Fibroblast of the aortic adventitia (primary cell): ENCODE measurements at places on chromosomes 7 and 10.

DNA sequence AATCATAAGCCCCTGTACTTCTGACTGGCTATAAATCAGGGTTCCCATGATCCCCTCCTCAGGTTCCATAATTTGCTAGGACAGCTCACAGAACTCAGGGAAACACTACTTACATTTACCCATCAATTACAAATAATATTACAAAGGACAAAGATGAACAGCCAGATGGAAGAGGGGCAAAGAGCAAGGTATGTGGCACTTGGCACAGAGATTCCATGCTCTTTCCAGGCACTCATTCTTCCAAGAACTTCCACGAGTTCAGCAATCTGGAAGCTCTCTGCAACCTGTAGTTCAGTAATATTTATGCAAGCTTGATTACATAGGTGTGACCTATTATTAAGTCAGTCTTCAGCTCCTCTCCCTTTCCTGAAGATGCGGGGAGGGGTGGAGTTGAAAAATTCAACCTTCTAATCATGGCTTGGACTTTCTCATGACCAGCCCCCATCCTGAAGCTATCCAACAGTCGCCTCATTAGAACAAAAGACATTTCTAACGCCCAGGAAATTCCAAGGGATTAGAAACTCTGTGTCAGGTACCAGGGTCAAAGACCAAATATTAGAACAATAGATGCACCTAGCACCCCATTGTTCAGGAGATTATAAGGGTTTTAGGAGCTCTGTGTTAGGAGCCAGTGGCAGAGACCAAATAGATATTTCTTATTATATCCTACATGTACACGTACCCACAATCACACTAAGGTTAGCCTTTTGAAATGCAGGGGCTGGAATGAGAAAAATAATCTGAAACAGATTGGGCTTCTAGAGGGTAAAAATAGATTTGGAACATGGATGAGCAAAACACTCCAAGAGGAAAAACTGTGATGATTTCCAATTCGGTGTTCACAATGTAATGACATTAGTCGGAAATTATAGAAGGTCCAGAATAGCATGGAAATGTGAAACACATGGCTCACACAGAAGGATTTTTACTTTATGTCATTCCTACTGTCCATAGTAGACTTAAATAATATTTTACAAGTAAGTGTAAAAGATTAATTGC is 7.0 kb downstream of the ANKMY2 start:
- no peak for DNase-seq

DNA sequence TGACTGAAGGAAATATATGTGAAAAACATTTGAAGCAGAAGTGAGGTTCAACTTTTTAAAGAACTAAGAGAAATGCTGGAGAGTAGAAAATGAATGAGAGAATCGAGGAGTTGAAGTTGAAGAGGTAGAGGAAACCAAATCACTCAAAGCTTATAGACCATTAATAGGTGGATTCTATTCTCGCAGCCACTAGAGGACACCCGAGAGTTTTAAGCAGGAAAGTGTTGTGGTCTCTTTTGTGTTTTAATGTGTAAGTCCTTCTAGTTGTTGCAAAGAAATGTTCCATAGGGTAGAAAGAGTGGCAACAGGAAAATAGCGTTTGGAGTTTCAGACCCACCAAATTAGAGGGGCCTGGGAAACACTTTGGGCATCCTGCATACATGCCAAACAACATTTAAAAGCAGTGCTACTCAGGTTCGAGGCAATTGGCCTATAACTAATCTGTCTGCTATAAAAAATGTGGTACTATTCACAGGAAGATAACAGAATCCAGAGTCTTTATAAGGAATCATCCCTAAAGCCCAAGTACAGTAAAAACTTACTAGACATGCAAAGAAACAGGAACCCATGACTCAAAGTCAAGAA is 75.3 kb upstream of the TAS2R16 start:
- DNase-seq = peak; percentile 16

DNA sequence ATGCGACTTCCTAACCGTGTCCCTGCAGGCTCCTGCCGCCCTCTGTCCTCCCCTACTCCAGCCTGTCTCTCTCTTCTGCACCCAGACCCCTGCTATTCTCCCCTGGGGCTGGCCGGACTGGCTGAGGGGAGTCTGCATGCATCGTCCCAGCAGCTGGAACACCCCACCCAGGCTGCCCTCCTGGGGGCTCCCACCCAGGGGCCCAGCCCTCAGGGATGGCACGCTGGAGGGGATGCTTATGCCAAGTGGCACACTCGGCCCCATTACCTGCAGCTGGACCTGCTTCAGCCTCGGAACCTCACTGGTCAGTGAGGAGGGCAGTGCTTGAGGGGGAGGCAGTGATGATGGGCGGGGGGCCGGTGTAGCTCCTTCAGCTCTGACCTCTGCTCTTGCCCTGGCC is 21.7 kb upstream of the ZNF467 start:
- no peak for DNase-seq

DNA sequence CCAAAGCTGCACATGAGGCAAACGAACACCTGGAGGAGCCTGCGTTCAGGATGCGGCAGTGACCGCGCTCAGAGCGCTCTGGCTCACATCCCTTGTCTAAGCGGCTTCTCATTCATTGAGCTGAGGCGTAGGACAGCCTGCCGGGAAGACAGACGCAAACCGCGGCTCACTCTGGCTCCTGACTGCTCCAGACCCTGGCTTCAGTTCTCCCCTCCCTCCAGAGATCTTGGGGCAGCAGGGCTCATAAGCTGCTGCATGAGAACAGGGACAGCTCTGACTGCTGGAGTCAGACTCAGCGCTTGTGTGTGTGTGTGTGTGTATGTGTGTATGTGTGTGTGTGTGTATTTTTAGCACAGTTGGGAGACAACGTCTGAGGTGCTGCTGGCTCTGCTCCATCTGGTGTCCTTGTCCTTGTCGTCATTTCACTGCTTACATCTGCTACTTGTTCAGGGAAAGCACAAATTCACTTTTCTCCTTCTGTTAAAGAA is 15.8 kb upstream of the LYZL2 start:
- DNase-seq = peak; percentile 37

- no peak for DNase-seq
Observed at GRCh38 chr7:142873871-142874270, 11.7 kb downstream of the TRPV6 start.

DNA sequence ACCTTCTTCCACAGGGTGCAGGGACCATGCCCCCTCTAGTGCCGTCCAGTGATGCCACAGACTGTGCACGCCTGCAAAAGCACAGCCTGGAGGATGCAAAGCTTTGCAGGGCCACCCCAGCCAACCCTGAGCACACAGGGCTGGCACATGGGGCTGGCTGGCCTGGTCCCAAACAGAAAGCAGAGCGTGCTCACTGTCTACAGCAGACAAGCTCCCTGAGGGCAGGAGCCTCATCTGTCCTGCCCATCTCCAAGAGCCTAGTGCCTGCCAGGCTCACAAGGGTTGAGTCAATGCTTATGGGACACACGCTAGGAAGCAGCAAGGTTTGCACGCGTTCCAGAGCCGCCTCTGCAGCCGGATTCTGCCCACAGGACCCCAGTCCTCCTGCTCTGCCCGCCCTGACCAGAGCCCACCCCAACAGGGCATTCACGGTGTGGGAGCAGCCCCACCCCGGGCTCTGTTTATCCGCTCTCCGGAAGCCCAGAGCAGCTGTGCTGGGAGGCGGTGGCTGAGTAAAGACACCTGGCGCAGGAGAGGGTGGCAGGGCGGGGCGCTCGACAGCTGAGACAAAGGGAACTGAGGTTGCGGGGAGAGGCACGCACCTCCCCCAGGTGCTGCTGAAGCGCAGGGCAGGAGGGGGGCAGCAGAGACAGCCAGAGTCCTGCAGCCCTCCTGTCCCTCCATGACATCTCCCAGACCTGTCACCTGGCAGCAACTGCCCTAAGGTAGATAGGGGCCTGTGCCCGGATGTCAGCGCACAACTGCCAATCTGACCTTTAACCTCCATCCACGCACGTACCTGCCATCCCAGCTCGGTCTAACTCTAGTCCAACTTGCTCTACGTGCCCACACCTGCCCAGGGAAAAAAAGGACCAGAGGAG is 4.3 kb downstream of the KCNH2 start:
- DNase-seq = no peak

DNA sequence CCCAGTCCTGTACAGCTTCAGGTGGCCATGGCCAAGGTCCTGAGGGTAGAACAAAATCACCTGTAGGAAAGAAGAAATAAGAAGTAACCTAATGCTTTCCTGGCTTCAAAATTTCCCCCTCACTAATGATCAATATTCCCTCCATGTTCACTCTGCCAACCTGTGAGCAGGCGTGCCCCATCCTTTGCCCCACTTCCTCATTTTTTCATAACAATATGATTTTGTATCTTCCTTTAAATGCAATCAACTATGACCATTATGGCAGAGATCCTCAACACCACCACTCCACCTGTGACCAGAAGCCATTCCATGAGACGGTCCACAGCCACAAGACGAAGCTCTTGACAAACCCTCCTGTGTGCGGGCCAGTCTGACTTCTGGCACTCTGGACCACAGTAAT is 7.0 kb downstream of the MSS51 start:
- no peak for DNase-seq

GRCh38 chr10:338171-339037 is 203.1 kb downstream of the ZMYND11 start:
- peak; percentile 78 for DNase-seq

DNA sequence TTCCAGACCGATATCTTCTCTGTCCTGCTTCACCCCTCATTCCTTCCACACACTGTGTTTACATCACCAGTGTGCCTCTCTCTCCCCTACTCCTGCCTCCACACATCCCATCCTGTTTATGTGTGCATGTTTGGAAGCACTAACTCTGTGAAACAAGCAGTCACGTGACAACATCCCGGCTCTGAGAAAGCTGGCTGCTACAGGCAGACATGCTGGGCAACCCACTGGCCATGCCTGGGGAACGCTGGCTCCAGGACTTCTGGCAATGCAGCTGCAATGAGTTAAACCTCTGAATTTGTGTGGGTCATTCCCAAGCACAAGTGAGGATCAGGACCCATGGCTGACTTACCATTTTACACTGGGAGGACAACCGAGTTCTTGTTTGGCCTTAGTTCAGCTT is 74.0 kb downstream of the WNT2 start:
- DNase-seq = peak; percentile 11
